Tibial nerve (tissue), 4 donors: ENCODE measurements at places on chromosomes 7 and 10.

DNA sequence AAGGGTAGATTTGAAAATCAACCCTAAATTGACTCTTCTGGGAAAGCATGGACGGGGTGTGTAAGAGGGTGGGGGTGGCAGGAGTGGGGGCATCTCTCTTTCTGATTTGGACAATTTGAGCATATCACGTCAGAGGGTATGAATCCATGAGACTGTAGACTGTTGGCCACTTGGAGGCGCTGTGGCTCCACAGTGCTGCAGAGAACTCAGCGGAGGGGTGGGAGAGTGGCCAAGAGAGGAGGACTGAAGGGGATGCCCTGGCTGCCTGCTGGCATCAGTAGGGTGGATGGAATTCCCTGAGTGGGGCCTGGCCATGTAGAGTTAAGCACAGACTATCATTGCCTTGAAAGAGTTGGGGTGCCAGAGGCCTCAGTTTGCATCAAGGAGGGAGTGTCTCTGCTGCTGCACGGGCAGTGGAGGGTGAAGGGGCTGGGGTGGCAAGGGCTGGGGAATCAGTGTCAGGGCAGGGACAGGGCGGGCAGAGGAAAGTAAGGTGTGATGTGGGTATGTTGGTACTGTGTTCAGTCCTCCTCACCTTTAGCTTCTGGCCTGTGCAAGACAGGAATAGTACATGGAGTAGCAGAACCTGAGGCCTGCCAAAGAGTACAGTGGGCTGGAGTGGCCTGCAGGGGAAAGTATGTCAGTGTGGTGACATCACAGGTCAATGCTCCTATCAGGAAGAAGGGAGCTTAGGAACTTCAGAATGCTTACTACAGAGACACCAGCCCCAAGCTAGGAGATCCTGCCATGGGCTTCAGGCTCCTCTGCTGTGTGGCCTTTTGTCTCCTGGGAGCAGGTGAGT is 133.5 kb upstream of the PRSS58 start:
- no peak for DNase-seq

DNA sequence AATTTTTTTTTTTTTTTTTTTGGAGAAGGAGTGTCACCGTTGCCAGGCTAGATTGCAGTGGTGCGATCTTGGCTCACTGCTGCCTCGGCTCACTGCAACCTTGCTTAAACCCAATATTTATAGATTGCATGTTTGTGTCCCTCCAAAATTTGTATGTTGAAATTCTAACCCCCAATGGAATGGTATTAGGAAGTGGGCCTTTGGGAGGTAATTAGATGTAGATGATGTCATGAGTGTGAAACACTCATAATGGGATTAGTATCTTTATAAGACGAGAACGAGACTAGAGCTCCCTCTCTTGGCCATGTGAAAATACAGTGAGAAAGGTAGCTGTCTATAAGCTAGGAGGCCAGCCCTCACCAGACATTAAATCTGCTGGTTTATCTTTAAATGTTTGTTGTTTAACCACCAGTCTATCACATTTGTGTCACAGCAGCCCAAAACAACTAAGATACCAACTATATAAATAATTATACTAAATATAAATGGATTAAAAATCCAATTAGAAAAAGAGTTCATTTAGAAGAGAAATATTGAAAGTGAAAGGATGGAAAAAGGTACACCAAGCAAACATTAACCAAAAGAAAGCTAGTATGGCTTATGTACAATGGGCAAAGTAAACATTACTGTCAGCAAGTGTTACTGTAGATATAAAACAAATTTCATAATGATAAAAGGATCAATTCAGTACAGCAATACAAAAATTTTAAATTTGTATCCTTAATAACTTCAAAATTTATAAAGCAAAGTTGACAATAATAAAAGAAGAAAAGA is 9.3 kb downstream of the TCAF1 start:
- DNase-seq: no peak

DNA sequence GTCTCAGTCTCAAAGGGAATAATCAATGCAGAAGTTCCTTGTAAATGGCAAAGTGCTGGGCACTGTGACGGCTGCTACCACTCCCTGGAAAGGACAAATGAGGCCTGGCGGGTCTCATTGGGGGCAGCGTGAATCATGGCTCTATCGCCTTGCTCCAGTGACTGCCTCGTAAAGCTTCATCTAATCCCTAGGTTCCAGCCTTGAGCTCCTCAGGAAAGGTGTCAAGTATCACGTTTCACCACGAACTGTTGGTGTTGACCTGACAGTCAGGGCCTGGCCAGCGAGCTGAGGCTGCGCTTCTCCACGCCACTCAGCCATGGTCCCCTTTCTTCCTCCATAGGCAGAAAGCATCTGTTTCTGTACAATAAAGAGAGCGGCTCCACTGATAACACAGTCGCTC is 126.7 kb upstream of the ZNF32 start:
- no peak for DNase-seq

- DNase-seq: no peak
These were observed 15.5 kb downstream of the RPP38 start for GRCh38 chr10:15112657-15113056.

- DNase-seq: no peak
These were observed 242.5 kb downstream of the REEP3 start for GRCh38 chr10:63763744-63764143.

DNA sequence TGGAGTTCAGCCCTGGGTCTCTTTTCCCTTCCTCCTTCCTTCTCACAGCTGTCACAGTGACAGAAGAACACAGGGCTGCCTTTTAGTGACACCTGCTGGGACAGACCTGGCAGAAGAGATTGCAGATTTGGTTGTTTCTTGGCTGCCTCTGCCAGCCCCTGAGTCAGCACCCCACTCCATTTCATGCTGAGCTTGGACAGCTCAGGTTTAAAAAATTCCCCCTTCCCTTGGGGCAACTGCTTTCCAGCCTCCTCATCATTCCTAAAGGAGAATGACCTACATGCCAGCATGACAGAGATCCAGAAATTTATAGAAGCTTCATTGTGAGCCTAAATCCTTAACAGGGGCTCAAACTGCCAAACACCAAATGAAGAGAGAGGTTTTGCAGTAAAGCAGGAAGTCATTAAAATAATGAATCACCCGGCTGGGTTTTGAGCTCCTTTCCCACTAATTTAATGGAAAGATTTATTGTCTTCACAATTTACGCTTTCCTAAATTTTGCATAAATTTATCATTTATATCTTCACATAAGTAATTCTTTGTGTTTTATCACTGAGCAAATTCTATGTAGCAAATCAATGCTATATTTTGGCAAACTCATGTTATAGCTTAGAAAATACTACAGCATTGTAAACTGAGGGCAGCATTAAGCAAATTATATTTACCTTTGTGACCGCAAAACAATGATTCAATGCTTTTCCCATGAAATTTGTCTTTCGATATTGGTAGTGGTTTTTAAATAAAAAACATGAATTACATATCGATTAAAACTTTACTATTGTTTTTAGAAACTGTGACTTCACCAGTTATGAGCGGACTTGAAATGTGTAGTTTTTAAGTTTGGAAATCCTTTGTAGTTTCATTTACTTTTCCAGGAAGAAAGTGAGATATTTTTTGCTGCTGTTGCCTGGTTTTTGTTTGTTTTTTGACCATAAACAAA is 399.5 kb upstream of the ANKRD30A start:
- DNase-seq: no peak

DNA sequence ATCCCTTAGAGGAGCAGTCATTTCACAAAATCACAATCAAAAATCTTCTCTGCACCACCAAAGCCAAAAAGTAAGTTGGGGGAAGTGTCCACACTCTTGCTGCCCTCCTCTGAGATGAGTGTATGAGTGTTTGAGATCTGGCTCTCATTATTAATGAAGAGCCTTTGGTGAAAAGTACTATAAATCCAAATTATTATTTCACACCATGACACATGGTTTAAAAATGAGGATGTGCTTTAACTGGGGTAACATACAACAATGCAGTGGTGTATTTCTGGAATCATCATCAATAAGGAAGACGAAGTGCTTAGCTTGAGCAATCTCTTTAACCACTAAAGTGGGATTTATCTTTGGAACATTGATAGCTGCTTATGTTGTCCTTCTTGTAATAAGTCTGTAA is 114.2 kb upstream of the ADAM12 start:
- no peak for DNase-seq

DNA sequence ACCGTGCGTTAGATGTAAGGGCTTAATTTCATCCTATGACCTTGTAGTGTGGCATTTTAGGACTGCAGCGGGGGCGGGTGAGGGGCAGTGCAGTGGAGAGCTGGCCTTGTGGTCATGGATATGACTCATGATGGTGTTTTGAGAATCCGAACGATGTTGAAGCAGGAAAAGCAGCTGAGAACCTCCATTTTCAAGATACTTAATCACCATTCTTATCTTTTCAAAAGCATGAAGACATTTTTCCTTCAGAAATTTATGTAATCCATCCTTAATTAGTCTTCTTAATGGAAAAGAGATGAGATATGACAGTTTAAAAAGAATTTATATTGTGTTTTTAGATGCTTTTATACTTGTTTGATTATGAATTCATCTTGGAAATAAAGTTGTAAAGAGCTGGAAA is 9.6 kb downstream of the ATP5F1C start:
- DNase-seq: no peak

- DNase-seq: no peak
These were observed 153.7 kb downstream of the DNAJB6 start for GRCh38 chr7:157490465-157490912.

- no peak for DNase-seq
These were observed 434.4 kb downstream of the GALNT17 start for GRCh38 chr7:71566376-71566775.
